ENCODE measurements at places on chromosomes 13 and 19.

GRCh38 chr19:3721131-3721886 is 13.1 kb downstream of the TJP3 start:
- peak; percentile 6 for DNase-seq

- no peak for DNase-seq
Observed at GRCh38 chr13:36512771-36513170, 80.5 kb downstream of the CCNA1 start.

GRCh38 chr13:59531571-59532091 is 632.1 kb downstream of the DIAPH3 start:
- DNase-seq = peak; percentile 2

DNA sequence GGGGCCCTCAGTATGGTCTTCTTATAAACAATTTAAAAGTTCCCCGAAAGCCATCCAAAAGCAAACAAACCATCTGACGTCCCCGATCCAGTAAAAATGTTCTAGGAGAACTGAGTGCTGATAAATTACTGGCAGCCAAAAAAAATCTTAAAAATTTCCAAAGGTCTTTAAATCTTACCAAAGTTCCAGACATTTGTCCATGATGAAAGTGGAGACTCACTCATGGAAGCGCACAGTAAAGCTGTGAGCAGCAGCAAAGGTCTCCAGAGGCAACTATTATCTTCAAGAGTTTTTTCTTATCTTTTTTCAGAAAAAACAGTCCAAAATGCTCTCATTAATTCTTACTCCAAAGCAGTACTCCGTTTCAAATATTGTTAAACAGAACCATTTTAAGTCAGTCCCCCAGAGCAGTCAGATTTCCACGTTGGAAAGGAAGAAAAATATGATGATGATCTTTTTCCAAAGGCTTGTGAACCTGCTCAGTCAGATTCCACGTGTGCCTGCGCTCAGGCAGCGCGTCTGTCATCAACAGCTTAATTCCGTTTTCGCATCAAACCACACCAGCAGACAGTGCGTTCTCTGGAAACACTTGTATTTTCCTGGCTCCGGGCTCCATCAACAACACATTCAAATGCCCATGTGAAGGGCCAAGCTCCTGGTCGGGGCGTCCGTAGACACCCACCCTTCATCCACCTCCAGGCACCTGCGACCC is 85.4 kb downstream of the COL4A1 start:
- DNase-seq = no peak

DNA sequence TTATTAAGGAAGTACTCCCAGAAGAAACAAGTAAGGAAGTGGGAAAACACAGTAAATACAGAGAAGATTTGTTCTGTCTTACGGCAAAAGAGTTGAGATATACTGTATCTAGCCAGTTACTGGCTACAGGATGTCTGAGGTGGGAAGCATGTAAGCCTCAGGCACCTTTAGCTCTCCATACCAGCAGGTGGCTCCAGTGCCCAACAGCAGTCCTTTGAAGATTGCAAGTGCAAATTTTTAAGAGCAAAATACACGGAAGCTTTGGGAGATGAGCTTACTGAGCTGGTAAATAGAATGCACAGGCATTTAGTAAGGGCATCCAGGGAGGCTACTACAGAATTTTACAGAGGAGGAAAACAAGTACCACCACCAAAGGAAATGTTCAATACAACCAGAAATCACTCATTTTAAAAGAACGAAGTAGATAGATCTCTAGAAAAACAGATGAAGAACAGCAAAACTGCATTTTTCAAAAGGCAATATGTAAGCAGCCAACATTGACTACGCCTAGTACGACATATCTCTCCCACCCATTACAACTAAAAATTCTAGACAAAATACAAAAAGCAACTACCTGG is 57.9 kb upstream of the VSTM2B start:
- DNase-seq = no peak

Measured in nucleus accumbens (tissue), 56 donors.